ENCODE measurements at places on chromosomes 1 and 21.

- no peak for DNase-seq
Observed at GRCh38 chr1:57655161-57655560, 231.3 kb upstream of the DAB1 start.

GRCh38 chr1:64891448-64891825 lies 74.9 kb downstream of the JAK1 start:
- DNase-seq = no peak

GRCh38 chr1:150567341-150567716 lies 12.1 kb downstream of the MCL1 start:
- no peak for DNase-seq

DNA sequence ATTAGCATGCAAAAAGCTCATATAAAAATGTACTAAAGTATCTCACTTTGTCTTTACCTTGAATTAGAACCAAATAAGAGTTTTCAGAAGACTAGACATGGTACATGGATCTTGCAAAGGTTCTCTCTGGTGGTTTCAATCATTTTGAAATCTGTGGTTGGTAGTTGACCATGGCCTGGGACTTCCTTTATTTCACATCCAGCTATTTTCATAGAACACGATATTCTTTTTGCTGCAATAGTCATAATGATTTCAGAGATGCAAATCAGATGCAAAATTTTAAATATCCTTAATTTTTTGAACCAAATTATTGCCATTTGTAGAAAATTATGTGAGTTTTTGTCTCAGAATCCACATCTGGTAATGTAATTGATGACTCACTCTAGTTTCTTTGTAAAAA lies 375.1 kb upstream of the ZP4 start:
- DNase-seq = no peak

GRCh38 chr1:229621663-229622062 lies 4.3 kb downstream of the TAF5L start:
- DNase-seq = no peak

DNA sequence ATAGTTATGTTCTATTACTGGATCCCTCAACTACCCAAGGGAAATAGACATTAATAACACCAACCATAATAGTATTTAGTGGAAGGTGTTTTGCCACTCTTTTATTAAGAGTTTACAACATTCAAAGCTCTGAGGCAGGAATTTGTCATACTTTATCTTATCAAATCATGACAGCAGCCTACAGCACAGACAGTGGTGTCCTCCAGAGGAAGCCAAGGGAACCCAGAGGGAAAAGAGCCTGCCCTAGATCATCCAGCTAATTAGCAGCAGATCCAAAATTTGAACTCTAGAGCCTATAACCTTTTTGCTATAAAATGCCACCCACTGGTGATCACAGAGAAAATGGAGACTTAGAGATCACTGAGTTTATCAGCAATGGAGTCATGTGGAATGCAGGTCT lies 18.2 kb downstream of the VAV3 start:
- DNase-seq = no peak

DNA sequence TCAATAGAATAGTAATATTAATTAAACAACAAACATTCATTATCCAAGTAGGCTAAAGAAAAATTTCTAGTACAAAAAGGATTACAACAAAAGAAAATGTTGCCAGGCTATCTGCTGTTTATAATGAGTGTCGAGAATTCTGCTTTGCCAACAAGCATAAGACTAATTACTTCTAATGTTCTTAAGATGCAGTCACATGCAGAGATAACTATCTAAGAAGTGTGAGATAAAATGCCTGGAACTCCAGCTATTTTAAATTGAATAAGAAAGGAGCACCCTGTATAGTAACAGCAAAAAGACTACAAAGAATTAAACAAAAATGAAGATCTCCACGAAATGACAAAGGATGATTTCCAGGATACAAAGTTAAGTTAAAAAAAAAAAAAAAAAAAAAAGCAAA lies 59.9 kb downstream of the APP start:
- DNase-seq = no peak

GRCh38 chr1:167669209-167670124 lies 39.4 kb downstream of the RCSD1 start:
- no peak for DNase-seq

DNA sequence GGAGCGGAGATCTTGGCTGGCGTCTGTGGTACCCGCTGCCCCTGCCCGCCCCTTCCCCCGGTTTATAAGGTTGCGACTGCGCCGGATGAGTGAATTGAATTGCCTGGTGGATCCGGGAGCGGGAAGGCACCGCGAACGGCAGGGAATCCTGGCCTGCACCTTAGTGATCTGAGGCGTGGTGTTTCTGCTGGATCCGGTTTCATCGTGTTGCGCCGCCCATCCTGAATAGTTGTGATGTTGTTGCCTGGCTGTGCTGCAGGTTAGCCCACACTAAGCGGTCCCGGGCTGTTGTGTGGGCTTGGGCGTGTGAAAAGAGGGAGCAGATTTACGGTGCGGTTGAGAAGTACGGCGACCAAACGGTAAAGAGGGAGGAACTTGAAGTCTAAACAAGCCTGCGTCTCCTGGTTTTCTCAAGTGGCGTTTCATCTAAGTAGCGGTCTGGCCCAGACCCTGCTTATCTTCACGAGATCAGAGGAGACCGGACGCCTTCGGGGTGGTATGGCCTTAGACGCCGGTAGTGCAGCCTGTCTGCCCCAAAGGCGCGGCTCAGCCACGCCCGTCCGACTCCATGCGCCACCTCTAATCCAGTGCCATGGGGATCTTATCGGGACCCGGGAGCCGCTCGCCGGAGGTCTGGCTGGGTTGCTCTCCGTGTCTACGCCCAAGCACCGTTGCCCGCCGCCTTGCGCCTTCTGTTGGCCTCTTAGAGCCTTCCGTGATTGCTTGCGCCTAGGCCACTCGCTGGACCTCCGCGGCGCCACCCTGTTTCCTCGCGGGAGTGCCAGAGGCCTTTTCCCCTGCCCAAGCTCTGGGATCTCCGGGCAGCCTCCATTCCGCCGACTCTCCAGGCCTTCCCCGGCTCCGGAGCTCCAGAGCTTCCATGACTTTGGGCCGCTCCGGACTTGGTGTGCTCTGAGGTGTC lies 87.5 kb upstream of the RHOU start:
- peak; percentile 78 for DNase-seq

GRCh38 chr1:181499825-181500224 lies 16.5 kb downstream of the CACNA1E start:
- DNase-seq = no peak

DNA sequence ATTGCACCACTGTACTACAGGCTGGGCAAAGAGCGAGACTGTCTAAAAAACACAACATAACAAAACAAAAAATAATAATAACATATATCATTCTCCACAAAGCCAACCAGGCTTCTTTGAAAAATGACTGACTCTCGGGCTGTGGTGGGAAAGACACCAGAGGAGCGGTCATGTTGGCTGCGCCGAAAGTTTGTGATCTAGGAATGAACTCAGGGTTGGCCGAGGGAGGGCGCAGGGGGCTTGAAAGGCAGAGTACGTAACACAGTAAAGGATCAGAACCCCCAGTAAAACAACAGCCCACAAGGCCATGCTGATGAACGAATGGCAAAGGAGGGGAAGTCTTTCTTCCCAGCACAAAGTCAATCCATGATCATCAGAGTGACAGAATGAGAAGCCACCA lies 4.7 kb downstream of the SLC35E2B start:
- no peak for DNase-seq

DNA sequence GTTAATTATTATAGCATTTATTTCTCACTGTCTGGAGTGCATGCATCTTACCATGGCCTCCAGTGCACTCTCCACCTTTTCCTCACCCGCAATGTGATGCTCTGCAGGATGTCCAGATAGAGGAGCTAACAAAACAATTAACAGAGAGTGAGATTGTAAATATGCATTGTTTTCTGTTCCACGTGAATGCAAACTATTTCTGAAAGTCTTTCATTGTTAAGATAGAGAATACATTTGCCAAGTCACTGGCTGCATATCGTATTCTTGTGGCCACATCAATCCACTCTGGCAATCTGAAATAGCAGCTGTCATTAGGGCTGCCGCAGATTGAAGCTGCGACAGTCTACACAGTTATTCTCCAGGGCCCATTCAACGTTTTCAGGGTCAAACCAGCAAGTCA lies 143.8 kb downstream of the DUSP10 start:
- DNase-seq = no peak

DNA sequence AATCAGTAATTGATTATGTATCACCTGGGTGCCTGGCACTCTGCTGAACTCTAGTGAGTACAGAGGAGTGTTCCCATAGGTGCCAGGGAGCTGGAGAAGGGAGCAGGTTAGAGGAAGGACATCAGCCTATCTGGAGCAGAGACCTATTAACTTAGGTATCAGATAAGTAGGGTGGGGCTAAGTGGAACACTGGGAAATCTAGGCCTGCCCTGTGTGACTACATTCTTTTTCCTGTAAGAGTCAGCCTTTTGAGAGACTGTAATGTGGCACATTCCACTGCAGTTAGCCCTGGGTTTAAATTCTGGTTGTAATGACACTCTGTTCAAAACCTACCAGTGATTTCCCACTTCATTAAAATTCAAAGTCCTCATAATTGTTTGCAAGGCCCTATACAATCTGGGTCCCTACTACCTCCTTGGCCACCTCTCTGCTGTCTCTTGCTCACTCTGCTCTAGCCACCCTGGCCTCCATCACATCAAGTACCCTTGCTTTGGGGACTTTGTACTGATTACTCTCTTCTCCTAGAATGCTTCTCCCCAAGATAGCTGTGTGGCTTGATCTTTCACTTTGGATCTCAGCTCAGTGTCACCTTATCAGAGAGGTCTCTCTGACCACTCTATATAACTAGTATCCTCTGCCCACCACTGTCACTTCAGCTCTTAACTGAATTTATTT lies 12.9 kb downstream of the STX12 start:
- DNase-seq = no peak

GRCh38 chr1:154533952-154534844 lies 24.3 kb downstream of the UBE2Q1 start:
- DNase-seq = peak; percentile 62

- DNase-seq = no peak
Observed at GRCh38 chr1:208600456-208601190, 356.4 kb upstream of the PLXNA2 start.

GRCh38 chr1:64358692-64359091 lies 111.2 kb upstream of the CACHD1 start:
- no peak for DNase-seq

DNA sequence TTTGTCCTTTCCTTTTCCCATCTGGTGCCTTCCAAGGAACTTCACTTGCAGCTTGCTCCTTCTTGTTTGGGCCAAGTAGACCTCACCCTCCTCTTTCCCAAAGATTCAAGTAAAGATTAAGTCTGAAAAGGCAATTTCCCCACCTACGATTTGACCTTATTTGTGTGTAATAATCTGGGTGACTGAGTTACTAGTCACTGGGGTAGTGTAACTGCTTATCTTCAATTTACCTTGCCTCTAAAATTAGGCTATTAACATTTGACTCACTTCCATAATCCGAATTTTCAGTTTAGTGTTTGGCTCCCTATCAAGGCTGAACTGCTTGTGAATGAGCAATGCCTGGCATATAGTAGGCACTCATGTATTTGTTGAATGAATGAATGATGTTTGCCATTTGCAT lies 59.6 kb downstream of the PLA2G4A start:
- DNase-seq = no peak

Measured in NCI-H2227 treated with DMSO at 0.1 percent for 48 hours (cell line).